ENCODE measurements at places on chromosomes 2 and 18.

- DNase-seq = no peak
These were observed 472 bp downstream of the SLC20A1 start for GRCh38 chr2:112646102-112646719.

GRCh38 chr18:24936691-24937090 is 415.3 kb downstream of the ZNF521 start:
- no peak for DNase-seq

- no peak for DNase-seq
These were observed 73.0 kb downstream of the AGPS start for GRCh38 chr2:177465400-177466138.

GRCh38 chr2:23666980-23667357 is 260.0 kb downstream of the ATAD2B start:
- DNase-seq = no peak

- DNase-seq = no peak
These were observed 141.8 kb upstream of the SLC35G4 start for GRCh38 chr18:11467611-11468010.

DNA sequence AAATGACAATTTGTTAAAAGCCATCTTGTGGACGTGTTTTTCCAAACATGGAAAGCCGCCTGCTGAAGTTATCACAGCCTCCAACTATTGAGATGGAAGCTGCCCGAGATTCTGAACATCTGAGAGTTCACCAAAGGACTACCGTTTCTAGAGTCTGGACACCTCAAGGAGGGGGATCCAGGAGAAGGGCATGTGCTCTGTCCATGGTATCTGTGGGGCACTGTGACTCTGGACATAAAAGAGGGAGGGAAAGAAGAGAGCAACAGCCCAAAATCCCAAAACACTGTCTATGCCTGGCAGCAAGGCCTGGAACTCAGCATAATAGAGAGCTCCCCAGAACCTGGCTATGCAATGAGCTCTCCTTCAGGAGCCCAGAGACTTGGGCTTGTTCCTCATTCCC is 319.9 kb downstream of the EN1 start:
- DNase-seq = no peak

DNA sequence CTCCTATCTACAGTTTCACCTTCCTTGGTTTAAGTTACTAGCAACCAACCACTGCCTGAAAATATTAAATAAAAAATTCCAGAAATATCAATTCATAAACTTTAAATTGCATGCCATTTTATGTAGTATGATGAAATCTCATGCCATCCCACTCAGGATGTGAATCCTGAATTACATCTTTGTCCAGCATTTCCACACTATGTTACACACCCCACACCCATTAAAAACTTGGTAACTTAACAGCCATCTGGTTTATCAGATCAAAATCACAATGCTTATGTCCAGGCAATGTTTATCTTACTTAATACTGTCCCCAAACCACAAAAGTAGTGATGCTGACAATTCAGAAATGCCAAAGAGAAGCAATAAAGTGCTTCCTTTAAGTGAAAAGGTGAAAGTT is 21.6 kb downstream of the CUL3 start:
- DNase-seq = no peak

DNA sequence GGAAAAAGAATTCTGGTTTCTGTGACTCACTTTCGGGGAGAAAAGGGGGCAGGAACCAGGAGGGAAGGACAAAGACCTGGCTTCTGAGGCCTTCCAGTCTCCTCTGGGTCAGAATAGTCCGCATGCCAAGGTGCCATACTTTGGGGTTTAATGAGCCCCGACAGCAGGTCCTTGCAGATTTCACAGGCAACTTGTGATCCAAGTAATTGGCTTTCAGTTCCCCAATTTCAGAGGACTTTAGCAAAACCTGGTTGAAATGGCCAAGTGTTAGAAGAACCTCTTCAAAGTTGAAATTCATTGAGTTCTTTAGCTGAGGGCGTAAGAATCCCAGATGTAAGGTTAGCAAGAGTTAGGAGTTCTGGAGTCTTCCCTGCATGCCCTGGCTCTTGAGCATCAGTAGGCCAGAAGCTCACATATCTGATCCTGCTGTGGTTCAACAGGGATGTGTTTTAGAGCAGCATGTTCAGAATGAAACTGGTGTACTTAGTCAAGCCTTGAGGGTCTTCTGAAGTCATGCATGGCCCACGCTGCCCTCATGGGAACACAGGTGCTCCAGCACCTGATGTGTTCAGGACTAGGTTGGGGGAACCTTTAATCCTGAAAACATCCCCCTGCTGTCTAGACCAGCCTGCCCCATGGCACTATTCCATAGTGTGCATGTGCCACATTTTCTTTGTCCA is 143.0 kb downstream of the NUP35 start:
- DNase-seq = no peak

GRCh38 chr2:9101763-9102425 is 98.4 kb upstream of the MBOAT2 start:
- DNase-seq = no peak

- no peak for DNase-seq
These were observed 75.6 kb downstream of the RNF144A start for GRCh38 chr2:6992794-6993228.

DNA sequence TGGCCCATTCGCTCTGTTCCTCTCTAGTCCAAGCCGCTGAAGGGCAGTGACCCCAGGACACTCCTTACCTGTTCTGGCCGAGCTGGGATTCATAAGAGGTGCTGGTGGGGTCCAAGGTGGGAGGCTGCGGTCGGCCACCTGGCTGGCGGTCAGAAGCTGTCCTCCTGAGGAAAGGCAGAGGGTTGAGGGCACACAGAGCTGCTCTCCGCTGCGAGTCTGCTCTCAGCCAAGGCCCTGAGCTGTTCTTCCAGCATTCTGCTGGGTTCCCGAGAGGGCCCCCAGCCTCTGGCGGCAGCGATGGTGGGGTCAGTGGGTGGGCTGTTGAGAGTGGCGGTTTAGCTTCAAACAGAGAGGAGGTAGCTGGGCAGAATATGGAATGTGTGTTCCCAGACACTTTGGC is 3.8 kb downstream of the PCARE start:
- DNase-seq = no peak
